ENCODE measurements at places on chromosomes 3 and 15.

- DNase-seq = no peak
These were observed 307.7 kb downstream of the IL5RA start for GRCh38 chr3:2802429-2802828.

- no peak for DNase-seq
These were observed 67.0 kb downstream of the CHSY1 start for GRCh38 chr15:101184830-101185229.

DNA sequence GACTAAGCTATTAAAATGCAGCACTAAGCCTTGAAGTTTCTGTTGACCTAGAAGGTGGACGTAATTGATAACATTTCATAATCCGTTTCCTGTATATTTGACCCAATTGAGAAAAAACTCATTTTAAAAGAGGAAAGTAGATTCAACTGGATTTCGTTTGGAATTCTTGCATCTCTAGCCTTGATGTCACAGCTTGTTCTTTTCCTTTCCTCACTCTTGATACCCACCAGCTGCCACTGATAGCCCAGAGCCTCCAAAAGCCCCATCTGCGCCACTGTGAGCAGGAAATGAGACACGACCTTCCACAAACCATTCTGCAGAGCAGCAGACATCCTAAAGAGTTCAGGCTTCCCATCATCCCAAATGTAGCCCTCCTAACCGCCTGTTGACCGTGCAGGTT, 61.8 kb downstream of the FOXB1 start:
- DNase-seq = no peak

GRCh38 chr3:115470254-115470653, 153.1 kb upstream of the GAP43 start:
- no peak for DNase-seq

DNA sequence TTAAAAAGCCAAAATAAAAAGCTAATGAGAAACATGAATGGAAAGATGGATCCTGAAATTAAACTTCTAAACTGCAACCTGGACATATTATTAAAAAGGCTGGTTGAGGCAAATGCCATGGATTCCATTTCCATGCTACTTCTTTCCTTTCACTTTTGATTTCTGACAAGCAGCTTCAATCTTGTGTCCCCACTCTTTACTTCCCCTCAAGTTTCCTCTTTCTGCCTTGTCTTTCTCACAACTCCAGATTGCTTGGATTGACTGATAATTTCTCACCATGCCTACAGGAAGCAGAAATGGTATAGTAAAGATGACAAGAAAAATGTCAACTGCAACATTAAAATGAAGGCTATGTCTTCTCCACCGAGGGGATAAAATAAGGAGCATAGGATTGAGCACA, 1136.7 kb downstream of the TUSC7 start:
- no peak for DNase-seq

DNA sequence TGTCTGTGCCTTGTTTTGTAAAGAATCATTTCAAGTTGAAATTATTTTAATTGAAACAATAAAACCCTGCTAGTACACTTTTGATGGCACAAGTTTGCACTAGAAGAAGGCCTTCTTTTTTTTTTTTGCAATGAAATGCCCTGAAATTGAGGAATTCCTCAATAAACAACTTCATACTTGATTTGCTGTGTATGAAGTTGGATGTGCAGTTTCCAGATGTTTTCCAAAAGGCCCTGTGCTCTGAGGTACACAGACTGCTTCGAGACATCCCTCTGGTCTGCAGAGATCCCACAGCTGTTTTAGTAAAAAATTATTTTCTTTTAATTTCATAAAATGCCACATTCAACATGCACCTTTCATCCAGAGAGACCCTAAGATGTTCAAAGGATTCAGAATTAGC, 48.9 kb downstream of the HES1 start:
- no peak for DNase-seq

GRCh38 chr15:73821181-73821580, 52.2 kb upstream of the TBC1D21 start:
- DNase-seq = no peak

DNA sequence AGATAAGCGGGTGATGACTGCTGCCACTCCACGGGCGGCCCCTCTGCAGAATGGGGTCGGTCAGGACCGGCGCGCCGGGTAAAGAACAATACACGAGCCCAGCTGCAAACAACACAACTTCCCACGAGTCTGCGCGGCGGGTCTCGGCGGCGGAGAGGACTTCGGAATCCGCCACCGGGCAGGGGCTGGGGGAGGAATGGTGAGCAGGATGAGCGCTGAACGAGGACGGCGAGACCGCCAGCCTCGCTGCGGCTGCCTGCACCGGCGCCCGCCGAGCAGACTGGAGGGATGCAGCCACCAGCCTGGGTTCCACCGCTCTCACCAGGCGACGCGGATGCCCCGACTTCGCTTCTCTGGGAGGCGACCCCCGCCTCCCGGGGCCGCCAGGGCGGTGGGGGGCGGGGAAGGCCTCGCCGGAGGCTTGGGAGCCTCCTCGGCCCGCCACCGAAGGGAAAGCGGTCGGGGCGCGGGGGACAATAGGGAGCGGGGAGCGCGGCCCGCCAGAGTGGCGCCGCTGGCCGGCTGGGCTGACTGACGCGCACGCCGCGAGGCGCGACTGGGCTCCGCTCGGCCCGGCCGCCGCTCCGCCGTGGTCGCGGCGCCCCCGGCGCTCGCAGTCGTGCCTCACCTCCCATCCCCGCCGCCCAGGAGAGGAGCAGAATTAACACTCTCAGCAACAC, 515 bp downstream of the ADAM10 start:
- DNase-seq = no peak

- no peak for DNase-seq
These were observed 317.8 kb upstream of the AGTR1 start for GRCh38 chr3:148379763-148380382.

DNA sequence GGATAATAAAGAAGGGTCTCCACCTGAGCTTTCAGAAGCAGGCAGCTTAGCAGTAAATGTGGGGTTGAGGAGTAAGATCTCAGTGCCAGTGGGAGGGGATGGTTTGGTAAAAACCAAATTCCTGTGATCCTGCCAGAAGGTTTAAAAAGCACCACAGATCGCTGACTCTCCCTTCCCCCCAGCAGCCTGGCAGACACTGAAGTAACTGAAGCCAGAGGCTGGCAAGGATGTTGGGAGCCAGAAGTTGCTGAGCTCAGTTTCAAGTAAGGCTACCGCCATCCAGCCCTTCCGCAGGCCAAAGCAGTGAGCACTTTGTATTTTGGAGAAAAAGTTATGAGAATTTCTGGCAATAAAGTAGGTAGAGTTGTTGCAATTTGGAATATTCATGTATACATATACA, 246.4 kb downstream of the ZNF621 start:
- DNase-seq = no peak

- no peak for DNase-seq
These were observed 270.9 kb downstream of the FHIT start for GRCh38 chr3:60980342-60980692.

DNA sequence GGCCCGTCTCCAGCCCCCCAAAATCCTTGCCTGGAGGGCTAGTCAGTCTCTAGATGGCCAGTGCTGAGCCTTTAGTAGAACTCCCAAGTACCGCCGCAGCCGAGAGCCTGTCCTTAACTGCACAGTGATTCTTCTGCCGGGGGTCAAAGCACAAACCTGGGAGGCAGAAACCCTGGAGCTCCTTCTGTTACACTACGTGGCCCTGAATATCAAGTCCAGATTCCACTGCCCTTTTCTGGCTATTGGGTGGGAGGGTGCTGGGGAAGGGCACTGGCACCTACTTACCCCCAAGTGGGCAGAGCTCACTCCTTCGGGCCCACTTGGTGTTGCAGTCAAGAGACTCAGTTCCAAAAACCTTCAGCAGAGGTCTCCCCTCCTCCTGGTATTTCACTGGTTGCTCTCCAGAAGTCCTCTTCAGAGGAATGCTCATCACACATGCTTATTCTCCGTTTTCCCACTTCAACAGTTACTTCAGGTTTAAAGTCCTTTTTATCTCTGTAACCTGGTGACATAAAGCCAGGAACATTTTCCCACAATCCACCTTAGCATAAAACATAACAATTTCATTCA, 10.8 kb downstream of the PDHB start:
- no peak for DNase-seq

DNA sequence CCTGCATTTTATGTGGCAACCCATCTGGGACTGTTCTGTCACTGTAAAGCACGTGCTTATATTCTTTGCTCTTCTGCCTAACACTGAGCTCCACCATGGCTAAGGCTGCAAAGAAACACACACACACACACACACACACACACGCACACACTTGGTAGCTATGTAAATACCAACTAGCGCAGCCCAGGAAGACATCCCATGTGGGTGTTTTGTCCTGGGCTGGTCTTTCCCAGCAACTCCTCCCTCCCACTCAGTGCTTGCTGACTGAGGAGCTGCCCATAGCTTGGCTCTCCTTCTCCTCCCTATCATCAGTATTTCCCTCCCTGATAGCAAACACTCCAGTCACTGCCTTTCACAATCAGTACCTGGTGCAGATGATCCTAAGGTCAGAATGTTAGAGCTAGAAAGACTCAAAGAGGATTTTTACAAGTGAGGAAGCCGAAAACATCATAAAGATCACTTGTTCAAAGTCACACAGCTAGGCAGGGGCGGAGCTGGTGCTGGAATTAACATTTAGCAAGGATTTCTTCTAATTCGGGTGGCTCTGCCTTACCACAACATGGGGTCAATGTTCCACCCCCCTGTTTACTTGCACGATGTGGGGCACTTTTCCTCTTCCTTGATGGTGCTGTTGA, 377.1 kb upstream of the TBL1XR1 start:
- no peak for DNase-seq

- no peak for DNase-seq
These were observed 30.1 kb upstream of the DUSP7 start for GRCh38 chr3:52086461-52086860.

GRCh38 chr3:188772886-188773285, 398.9 kb upstream of the TPRG1 start:
- no peak for DNase-seq

- no peak for DNase-seq
These were observed 14.8 kb downstream of the IL1RAP start for GRCh38 chr3:190528706-190529105.

DNA sequence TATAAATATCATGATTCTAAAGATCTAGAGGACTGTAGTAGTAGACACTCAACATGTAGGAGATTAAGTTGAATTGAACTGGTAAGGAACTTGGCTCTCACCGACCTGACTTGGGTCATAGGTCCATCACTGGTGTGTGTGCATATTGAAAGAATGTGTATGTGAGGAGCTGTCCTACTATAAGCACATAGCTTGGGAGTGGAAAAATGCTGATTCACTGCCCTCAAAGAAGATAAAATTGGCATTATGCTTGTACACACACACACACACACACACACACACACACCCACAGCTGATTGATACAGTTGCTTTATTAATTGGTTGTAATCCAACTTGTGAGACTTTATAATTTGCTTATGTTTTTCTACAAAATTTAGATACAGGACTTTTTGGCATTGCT, 411.0 kb upstream of the NR2F2 start:
- DNase-seq = no peak

GRCh38 chr15:62874959-62875625, 167.5 kb upstream of the TPM1 start:
- DNase-seq = no peak

- peak; percentile 22 for DNase-seq
These were observed 390.4 kb upstream of the LMCD1 start for GRCh38 chr3:8110966-8111798.

- DNase-seq = no peak
These were observed 36.7 kb downstream of the CMTM7 start for GRCh38 chr3:32428092-32429068.

DNA sequence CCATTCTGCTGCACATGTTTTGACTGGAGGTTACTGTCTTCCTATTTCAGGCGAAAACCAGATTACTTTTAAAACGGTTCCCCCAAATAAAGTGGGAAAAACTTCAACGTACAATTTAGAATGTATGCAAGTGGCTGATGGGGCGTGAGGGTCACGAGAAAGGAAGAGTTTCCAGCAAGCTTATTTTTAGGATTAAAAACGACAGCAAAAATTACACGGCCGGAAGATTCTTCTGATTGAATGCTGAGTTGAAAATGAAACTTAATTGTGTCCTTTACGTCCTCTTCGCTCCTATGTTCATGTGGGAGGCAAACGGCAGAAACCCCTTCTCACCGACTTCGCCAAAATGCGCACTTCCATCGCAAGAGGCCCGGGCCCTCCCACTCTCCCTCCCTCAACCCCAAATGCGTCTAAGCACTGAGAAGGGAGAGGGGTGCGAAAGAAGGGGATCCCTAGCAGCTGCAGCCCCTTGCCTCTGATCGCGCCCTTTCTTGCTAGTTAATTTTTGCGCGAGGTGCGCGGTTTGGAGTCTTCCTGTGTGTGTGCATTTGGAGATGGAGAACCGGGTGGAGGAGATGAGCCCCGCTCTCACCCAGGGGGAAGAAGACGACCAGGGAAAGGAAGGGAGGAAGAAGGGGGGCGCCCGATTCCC, 656 bp downstream of the CD47 start:
- peak; percentile 34 for DNase-seq

GRCh38 chr15:53625260-53625659, 134.2 kb downstream of the WDR72 start:
- no peak for DNase-seq

DNA sequence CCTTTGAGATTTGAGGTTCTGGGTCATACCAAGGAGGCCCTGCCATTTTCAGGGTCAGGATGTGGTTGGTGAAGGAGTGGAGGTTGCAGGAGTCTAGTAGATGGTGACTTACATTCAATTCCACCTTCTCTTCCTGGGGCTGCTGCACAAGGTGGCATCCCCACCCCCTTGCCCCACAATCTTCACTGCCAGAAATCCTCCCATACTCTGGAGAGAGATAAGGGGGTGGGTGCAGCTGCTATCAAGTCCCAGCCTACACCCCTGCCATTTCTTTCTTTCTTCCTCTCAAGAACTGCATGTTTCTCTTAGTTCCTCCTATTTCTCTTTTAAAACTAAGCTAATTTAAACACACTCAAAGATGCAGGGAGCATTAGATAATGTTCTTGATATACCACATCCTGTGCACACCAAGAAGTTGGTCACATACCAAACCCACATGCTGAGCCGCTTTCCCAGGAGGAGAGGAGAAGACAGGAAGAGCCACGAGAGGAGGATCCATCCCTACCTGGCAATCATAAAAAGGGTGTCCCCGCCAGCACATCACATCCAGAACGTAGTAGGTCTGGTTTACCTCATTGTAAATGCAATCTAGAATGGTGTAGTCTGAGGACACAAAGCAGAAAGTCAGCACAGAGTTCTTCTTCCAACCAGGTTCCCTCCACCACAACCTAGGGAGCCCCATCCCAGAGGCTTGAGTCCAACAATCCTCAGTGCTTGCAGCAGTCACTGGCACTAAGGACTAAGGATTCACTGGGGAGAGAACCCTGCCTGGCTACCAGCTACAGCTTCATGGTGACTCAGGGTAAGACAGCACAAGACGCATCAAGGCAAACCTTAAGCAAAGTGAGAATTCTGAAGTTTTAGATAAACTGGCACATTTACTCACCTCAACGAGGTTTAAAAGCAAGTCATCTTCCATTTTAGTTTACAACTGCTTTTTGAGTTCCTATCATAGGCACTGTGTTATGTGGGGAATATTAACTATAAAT, 18.5 kb downstream of the SNUPN start:
- DNase-seq = no peak

GRCh38 chr3:140219291-140219690, 284.3 kb downstream of the CLSTN2 start:
- DNase-seq = no peak

DNA sequence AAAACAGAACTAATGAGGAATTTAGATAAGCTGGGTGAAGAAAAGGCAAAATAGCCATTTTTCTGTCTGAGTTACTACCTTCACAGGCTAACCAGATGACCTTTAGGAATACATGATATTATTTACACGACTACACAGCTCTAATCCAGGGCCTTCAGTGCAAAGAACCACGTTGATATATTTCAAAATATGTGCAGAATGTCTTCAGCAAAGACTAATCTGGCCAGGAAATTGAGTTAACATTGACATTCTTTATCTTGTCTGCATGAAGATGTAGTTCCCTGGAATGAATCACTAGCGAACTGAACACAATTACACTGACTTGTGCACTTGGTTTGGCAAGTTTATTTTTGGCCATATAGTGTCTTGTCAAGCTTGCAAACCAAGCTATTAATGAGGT, 41.5 kb downstream of the PDHB start:
- no peak for DNase-seq

Data from stimulated activated CD8-positive, alpha-beta memory T cell treated with anti-CD3 and anti-CD28 coated beads, Interleukin-4, amount 100 ng/mL, for 24 hours (primary cell).